Stimulated activated CD4-positive, alpha-beta T cell treated with anti-CD3 and anti-CD28 coated beads, TNF-alpha, amount 100 ng/mL, for 48 hours (primary cell): ENCODE measurements at places on chromosomes 3 and 15.

GRCh38 chr3:177944228-177944661 is 592.0 kb upstream of the KCNMB2 start:
- DNase-seq, result no peak

GRCh38 chr3:163368168-163368567 is 1710.1 kb downstream of the SI start:
- DNase-seq, result no peak

- no peak for DNase-seq
Measured at GRCh38 chr3:193553586-193553985, 1.1 kb downstream of the ATP13A4 start.

DNA sequence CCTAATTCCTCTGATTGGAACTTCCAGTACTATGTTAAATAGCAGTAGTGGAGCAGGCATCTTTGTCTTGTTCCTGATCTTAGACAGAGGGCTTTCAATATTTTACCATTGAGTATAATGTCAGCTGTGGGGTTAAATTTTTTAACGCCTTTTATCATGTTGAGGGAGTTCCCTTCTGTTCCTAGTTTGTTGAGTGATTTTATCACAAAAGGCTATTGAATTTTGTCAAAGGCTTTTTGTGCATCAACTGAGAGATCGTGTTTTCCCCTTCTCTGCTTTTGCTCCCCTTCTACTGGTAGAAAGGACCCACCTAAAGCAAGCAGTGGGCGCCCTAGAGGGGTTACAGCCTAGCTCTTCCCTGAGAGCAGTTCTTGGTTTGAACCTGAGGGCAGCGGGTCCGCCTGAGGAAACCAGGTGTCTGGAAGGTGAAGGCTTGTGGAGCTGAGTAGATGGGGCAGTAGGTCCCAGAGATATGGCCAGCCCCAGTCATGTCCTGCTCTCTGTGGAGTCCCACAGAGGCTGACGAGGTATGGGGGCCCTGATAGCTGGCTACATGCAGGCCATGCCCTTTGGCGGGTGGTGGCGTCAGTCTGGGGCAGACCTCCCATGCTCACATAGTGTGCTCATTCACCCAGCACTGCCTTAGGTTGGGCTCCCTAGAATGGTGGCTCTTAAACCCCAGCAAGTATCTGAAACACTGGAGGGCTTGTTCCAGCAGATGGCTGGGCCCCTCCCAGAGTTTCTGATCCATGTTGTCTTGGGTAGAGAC is 11.3 kb downstream of the HDAC11 start:
- no peak for DNase-seq

DNA sequence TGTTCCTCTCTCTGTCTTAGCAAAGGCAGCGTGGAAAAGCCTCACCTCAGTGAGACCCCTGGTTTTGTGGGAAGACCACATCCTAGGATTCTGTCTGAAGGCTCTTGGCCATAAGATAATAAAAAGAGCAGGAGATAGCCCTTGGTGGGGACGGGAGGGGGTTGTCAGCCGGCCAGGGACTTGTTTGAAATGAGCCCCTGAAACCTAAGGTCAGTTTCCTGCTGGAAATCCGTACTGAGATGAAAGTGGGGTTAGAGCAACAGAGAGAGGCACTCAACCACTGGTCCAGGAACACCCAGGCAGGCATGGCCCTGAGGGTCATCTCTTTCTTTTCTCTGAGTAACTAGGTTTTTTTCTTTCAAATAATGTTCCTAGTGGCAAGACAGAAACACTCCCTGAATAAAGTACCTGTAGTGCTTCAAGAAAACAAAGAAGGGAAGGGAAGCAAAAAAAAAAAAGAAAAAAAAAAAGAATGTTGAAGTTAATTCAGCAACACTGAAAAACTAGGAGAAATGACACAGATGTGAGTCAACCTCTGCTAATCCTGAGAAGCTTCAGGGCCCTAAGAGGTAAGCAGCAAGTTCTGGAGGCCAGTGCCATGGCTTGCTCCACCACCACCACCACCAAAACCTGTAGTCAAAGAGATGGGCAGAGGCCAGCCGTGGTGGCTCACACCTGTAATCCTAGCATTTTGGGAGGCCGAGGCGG is 3.2 kb downstream of the ITGB5 start:
- no peak for DNase-seq

DNA sequence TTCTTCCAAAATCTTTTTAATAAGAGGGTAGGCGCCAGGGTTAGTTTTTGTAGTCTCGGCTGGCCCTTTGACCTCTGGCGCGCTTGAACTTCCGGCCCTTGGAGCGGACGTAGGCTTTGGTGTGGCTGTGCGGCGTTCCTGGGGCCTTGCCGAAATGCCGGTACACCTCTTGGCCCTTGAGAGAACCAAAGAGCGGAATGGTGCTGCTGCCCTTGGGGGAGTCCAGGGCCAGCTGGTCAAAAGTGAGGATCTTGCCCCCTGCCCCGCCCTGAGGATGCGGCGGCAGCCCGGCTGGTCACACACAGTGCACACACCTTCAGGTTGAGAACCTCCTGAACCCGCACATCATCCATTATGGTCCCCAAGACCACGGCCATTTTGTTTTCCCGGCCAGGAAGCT is 20.0 kb upstream of the CHRNB4 start:
- DNase-seq, result no peak

DNA sequence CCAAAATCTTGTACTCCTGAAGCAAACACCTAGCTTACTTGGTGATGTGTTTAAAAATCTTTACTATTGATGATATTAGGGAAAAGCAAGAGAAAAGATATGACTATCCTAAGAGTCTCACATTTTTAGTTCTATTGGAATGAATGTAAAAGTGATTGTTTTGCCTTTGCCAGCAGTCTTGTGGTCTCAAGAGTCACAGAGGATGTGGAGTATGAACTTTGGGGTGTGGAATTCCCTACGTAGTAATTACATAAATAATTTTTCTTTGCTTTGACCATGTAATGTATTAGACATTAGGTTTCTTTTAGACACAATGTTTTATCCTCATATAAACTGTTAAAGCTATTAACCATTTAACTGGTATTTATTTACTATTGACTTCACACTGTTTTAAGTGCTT is 387.6 kb downstream of the NAALADL2 start:
- no peak for DNase-seq

DNA sequence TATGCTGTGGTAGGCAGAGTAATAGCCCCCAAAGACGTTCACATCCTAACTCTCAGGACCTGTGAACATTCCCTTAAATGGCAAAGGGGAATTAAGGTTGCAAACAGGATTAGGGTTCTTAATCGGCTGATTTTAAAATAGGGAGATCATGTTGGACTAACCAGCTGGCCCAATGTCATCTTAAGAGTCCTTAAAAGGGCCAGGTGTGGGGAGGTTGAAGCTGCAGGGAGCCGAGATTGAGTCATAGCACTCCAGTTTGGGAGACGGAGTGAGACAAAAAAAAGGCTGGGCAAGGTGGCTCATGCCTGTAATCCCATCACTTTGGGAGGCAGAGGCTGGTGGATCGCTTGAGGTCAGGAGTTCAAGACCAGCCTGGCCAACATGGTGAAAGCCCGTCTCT is 1.6 kb upstream of the FLNB start:
- DNase-seq, result no peak

DNA sequence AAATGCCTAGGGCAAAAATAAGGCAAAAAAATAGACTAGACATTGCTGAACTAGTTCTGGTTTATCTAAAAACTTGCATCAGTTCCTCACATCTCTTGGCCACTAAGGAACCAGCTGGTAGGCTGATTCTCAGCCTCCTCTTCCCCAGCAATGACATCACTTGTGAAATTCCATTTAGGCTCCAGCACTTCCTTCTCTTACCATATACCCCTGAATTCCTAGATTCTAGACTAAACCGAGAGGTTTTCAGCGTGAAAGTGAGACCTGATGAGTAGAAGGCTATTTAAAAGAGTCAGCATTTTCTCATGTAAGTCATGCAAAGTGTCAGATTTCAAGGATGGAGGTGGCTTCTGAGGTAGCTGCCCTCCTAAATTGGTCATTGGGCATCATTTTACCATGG is 247.1 kb upstream of the CDIN1 start:
- no peak for DNase-seq

GRCh38 chr3:171184372-171184771 is 157.9 kb upstream of the SLC2A2 start:
- DNase-seq, result peak; percentile 21

- DNase-seq, result no peak
Measured at GRCh38 chr3:121529308-121529707, 16.5 kb downstream of the POLQ start.

DNA sequence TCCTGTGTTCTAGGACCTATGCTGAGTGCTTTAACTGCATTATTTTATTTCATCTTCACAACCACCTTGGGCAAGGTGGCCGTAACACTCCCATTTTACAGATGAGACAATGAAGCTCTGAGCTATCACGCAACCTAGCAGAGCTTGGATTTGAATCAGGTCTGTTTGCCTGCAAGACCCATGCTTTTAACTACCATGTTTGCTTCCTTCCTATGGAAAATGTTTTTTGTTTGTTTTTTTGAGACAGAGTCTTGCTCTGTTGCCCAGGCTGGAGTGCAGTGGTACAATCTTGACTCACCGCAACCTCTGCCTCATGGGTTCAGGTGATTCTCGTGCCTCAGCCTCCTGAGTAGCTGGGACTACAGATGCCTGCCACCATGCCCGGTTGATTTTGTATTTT is 24.7 kb upstream of the HERC1 start:
- DNase-seq, result no peak

DNA sequence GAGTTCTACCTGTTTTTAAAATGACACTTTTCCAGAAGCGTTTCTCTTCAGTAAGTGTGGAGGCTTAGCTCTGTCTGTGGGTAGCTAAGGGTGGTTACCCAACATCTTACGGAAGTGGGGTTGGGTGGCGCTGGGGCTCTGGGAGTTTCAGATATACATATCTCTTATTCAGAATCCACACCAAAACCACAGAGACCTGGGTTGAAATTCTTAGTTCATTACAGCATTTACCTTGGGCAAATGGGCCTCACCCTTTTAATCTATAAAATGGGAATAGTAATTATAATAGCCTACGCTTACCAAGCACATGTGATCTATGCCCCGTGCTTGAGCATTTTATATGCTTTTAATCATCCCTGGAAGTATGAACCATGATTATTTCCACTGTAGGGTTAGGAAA is 9.4 kb downstream of the PTPRG start:
- DNase-seq, result no peak

- no peak for DNase-seq
Measured at GRCh38 chr3:164230385-164231094, 847.8 kb downstream of the SI start.

GRCh38 chr3:46990573-46991374 is 11.3 kb downstream of the NBEAL2 start:
- DNase-seq, result no peak

- DNase-seq, result no peak
Measured at GRCh38 chr3:81198216-81198615, 563.2 kb downstream of the GBE1 start.

GRCh38 chr3:68876112-68876713 is 56.1 kb downstream of the TAFA4 start:
- DNase-seq, result peak; percentile 7

DNA sequence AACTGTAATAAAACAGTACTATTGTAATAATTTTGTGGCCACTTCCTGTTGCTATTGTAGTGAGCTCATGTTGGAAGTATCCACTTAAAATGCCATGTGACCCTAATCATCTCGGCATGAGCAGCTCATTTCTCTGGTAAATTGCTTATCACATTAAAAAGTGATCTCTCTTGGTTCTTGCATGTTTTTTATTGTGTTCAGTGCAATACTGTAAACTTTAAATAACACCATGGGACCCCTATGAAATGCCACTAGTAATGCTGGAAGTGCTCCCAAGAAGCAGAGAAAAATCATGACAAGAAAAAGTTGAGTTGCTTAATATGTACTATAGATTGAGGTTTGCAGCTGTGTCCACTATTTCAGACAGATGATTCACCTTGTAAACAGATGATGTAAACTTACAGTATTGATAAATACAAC is 45.6 kb downstream of the NMD3 start:
- no peak for DNase-seq

GRCh38 chr3:159238646-159239045 is 436.8 kb downstream of the MFSD1 start:
- no peak for DNase-seq

DNA sequence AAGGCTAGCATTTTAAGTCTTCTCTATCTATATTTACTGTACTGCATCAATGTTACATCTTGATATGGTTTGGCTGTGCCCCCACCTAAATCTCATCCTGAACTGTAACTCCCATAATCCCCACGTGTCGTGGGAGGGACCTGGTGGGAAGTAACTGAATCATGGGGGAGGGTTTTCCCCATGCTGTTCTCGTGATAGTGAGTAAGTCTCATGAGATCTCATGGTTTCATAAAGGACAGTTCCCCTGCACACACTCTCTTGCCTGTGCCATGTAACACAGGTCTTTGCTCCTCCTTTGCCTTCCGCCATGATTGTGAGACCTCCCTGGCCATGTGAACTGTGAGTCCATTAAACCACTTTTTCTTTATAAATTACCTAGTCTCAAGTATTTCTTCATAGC is 161.5 kb downstream of the TBC1D5 start:
- DNase-seq, result no peak

DNA sequence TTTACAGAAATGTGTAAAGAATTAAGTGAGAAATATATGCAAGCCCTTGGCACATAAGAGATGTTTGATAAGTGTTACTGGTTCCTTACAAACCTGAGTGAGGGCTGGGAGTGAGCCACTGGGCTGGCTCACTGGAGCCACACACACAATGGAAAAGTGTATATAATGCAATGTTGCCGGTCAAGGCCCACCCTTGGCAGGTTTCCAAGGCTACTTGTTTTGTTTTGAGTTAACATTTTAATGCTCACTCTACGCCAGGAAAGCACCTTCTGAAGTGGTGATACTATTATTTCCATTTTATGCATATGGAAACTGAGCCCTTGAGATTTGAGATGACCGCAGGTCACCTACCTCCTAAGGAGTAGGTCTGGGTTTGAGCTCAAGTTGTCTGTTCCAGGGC is 71.8 kb upstream of the FHIT start:
- DNase-seq, result no peak

- no peak for DNase-seq
Measured at GRCh38 chr3:177464392-177465256, 267.3 kb upstream of the TBL1XR1 start.

DNA sequence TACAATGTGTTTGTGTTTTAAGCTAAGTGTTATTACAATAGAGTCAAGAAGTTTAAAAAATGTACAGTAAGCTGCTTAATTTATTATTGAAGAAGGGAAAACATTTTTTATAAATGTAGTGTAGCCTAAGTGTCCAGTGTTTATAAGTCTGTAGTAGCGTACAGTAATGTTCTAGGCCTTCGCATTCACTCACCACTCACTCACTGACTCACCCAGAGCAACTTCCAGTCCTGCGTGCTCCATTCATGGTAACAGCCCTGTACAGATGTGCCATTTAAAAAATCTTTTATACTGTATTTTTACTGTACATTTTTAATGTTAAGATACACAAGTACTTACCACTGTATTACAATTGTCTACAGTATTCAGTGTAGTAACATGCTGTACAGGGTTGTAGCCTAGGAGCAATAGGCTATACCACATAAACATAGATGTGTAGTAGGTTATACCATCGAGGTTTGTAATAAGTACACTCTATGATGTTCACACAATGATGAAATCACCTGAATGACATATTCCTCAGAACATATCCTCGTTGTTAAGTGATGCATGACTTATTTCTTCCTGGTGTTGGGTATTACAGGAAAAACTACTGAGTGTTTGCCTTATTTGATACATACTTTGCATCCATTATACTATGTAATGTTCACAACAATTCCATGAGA is 156.6 kb upstream of the NUDT16 start:
- no peak for DNase-seq

- DNase-seq, result no peak
Measured at GRCh38 chr15:80892414-80892813, 97.2 kb downstream of the MESD start.

- DNase-seq, result no peak
Measured at GRCh38 chr3:148453781-148454191, 243.9 kb upstream of the AGTR1 start.

GRCh38 chr3:196377321-196377720 is 39.1 kb upstream of the TM4SF19 start:
- no peak for DNase-seq

- no peak for DNase-seq
Measured at GRCh38 chr3:122635789-122636188, 44.9 kb upstream of the PARP14 start.
